ENCODE measurements at places on chromosomes 7 and 10. TPM values are rescaled to one million over a fixed set of nuclear protein-coding genes. Genes with fewer than 3 reads are reported as not detected.

Gene UPK3B
- total RNA-seq = 4.0 TPM

Gene NKX1-2
- total RNA-seq = not detected

Gene FKBP6
- total RNA-seq = not detected

Gene SFRP4
- total RNA-seq = 100 TPM

Gene SPAM1
- not detected for total RNA-seq

Gene GALNT17
- 2.0 TPM for total RNA-seq

Gene LOXL4
- 1.7 TPM for total RNA-seq

Gene PRTFDC1
- 2.9 TPM for total RNA-seq

Gene SFRP5
- total RNA-seq = not detected

Gene FMC1
- 11.0 TPM for total RNA-seq

Gene OR6B1
- not detected for total RNA-seq

Gene STMP1
- total RNA-seq = 21.9 TPM

Gene GNG11
- total RNA-seq = 41.8 TPM

Gene HMX2
- not detected for total RNA-seq

Gene GIMAP1
- 16.4 TPM for total RNA-seq

Gene GPR26
- not detected for total RNA-seq
